ENCODE measurements at places on chromosomes 12 and 14.

GRCh38 chr12:115354007-115354890, 670.3 kb upstream of the TBX3 start:
- DNase-seq = no peak

DNA sequence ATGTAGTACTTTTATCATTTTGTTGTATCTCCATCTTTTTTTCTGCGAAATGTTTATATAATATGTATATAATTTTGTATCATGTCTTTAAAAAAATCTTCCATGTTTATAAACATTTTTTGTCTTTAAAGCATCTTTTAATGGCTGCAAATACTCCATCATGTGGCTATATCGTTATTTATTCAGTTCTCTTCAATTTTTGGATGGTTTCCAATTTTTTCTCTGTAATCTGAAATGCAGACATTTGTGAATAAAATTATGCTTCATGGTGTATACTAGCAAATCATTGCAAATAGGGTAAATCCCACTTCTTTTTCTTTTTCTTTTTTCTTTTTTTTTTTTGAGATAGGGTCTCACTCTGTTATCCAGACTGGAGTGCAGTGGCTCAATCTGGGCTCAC, 54.0 kb downstream of the CPSF2 start:
- no peak for DNase-seq

DNA sequence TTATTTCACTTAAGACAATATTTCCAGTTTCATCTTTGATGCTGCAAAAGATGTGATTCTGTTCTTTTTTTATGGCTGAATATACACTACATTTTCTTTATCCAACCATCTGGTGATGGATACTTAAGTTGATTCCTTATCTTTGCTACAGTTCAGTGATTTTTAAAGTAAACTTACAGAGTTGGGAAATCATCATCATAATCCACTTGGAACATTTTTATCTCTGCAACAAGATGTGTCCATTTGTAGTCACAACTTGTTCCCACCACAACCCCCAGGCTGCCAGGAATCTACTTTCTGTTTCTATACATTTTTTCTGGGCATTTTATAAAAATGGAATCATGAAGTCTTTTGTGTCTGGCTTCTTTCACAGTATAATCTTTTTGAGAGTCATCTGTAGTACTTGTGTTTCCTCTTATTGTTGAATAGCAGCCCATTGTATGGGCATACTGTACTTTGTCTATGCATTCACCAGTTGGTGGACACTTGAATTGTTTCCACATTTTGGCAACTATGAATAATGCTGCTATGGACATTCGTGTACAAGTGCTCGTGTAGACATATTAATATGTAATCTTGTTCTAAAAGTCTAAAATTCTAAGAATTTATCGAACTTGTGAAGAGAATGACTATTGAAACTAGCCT, 212.5 kb upstream of the DDHD1 start:
- DNase-seq = no peak

DNA sequence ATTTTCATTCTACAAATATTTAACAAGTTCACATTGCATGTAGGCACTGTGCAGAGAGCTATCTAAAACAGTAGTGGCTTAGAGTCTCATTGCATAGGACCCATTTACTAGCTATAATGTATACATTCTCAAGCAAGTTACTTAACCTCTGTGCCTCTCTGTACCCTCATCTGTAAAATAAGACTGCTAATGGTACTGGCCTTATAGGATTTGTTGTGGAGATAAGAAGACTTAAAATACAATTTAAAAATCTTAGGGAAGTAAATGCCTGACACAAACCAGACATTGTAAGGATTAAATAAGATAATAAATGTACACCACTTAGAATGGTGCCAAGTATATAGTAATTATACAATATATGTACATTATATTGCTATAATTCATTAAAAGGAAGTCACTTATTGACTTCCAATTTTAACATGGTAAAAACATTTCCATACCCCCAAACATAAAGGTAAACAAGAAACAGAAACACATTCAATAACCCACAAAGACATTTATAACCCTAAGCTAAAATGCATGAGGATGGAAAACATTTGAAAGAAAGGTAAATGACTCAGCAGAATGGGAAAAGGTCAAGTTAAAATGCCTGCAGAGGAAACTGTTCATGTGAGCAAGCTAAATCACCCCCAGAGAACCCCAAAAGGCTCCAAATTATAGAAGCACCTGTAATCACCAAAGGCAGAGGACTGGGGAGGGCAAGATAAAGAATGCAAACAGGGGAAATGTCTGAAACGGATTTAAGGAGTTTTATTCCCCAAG, 30.8 kb downstream of the RPS6KA5 start:
- no peak for DNase-seq

DNA sequence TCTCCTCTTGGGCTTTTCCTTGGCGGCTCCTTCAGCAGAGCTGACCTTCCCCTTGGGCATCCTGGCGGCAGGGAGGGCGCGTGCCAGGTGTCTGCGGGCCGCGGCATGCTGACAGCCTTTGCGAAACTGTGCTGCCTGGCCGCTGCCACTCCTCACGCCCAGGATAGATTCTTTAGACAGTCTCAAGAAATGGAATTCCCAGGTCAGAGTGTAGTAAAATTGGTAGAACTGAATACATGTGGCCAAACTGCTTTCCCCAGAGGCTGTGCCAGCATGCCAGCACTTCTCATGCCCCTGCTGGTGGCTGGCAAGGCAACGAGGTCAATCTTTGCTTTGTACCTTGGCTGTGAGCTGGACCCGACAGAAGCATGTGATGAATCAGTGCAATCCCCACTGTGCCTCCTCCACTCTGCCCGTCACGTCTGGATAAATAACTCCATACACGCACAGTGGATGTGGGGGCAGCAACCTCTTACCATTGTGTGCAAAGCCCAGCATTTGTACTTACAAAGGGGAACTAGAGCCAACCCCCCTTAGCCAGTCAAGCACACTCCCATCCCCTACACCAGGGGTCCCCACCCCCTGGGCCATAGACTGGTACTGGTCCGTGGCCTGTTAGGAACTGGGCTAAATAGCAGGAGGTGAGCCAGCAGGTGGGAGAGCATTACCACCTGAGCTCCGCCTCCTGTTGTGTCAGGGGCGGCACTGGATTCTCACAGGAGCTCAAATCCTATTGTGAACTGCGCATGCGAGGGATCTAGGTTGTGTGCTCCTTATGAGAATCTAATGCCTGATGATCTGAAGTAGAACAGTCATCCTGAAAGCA, 90.9 kb downstream of the ACTN1 start:
- no peak for DNase-seq

DNA sequence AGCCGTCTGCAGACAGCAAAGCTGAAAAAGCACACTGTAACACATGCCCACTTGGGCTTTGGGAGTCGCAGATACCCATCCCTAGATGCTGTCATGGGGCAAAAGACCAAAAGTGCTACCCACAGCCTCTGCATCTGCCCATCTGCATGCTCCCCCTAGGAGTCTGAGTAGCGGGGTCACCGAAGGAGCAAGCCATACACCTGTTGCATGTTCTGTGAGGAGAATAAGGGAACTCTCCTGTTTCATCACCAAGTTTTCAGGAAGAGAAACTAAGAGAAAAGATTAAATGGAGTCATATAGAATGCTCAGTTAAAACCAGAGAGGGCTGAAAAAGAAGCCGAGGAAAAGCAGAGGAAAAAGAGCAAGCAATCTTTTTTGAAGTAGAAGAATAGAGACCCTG, 13.7 kb upstream of the ST8SIA1 start:
- no peak for DNase-seq

- peak; percentile 71 for DNase-seq
These were observed 172.8 kb downstream of the ETV6 start for GRCh38 chr12:11822081-11822834.

DNA sequence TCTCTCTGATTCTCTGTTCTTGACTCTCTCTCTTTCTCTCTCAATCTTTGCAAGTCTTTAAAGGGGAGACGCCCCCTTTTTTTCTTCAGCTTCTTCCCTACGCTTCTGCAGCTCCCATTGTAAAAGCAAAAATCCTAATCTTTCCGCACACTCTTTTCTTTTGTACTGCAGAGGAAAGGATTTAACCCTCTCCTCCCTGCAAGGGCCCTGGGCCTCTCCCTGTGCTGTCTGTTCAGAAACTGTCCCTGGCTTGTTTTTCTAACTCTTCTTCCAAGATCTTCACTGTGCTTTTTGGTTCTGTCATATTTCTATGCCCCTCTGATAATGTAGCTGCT, 10.9 kb upstream of the SALL2 start:
- DNase-seq = no peak

DNA sequence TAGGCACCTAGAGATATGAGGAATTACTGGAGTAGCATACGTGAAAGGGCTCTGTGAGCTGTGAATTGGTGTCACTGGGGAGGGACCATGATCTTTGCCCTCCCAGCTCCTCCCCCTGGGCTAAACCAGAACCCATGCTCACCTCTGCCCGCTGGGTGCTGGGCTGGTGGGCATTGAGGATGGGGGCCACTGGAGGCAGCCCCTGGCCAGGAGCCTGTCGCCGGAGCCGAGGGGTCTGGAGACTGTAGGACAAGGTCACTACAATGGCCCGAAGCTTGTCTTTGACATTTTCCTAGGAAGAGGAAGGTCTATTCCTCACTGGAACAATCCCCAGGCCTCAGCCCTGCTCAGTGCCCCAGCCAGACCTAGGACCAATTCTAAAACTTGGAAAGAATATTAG, 11.6 kb downstream of the ITGA7 start:
- DNase-seq = no peak

- no peak for DNase-seq
These were observed 7.0 kb upstream of the B4GALNT3 start for GRCh38 chr12:452667-453210.

GRCh38 chr12:93137656-93138612, 208.8 kb upstream of the EEA1 start:
- no peak for DNase-seq

GRCh38 chr14:54568821-54569595, 2.1 kb downstream of the SAMD4A start:
- no peak for DNase-seq

- DNase-seq = no peak
These were observed 62.3 kb upstream of the PTCSC3 start for GRCh38 chr14:36238666-36239363.

GRCh38 chr12:118102609-118103008, 1.2 kb downstream of the VSIG10 start:
- no peak for DNase-seq

DNA sequence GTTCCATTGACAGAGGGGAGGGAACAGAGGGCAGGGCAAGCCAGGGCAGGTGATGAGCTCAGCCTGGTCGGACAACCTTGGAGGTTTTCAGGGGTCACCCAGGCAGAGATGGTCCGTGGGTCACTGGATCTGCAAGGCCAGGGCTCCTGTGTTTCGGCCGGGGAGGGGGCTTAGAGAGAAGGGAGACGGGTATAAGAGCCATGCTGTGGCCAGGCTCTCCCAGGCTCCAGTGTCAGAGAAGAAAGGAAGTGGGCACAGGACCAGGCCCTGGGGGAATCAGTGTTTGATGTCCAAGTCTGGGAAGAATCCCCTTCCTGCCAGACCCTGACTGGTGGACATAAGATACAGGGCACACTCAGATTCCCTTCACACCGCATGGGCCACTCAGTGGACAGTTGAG, 36.9 kb downstream of the DIO3 start:
- DNase-seq = no peak

- peak; percentile 30 for DNase-seq
These were observed 300.0 kb downstream of the AEBP2 start for GRCh38 chr12:19739195-19739776.

- DNase-seq = no peak
These were observed 121.3 kb downstream of the PDE3A start for GRCh38 chr12:20489645-20490044.

DNA sequence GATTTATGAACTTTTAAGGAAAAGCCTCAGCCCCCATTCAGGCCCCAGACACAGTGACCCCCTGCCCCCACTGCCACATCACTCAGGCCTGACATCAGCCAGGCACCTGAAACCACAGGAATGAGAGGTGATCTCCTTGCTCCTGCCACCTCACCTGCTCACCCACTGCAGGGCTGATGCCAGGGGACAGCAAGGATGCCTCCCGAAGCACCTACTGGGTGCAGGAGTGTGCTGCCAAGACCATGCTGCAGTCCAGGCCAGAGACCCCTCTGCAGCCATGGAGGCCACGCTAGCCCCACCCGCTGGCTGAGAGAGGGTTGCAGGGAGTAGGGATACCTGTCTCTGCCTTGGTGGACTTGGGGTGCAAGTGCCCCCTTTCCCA, 18.6 kb upstream of the KRT7 start:
- DNase-seq = no peak

- no peak for DNase-seq
These were observed 98.0 kb downstream of the PPP2R5C start for GRCh38 chr14:101859538-101859902.

- no peak for DNase-seq
These were observed 53.9 kb downstream of the TSHR start for GRCh38 chr14:81009346-81009745.

- DNase-seq = no peak
These were observed 87.1 kb downstream of the VEZT start for GRCh38 chr12:95304673-95305198.

GRCh38 chr12:13256692-13257045, 60.1 kb downstream of the EMP1 start:
- DNase-seq = no peak

- DNase-seq = no peak
These were observed 25.9 kb downstream of the SUDS3 start for GRCh38 chr12:118402251-118402650.

- DNase-seq = no peak
These were observed 588.7 kb downstream of the CCER1 start for GRCh38 chr12:90366286-90366685.

DNA sequence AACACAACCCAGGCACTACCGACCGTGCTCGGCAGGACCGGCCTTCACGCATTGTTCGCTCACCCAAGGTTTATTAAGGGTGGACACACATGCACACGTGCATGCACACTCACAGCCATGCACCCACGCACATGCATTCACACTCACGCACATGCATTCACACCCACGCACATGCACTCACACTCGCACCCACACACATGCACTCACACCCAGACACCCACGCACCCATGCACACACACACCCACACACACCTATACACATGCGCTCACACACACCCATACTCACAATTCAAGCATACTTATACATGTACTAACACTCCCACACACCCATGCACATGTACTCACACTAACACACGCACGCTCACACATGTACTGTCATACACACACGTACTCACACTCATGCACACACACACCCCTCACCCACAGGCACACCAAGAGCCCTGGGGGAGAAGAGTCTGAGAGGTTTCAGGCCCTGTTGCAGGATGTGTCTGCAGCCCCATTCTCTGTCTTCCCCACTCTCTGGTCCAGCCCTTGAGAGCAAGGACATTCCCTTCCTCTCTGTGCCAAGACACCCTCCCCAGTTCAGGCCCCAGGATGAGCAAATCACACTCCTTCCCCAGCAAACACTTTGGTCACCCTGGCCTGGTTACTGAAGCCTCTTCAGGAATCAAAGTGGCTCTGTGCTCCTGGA, 49.4 kb upstream of the BCL11B start:
- DNase-seq = no peak

DNA sequence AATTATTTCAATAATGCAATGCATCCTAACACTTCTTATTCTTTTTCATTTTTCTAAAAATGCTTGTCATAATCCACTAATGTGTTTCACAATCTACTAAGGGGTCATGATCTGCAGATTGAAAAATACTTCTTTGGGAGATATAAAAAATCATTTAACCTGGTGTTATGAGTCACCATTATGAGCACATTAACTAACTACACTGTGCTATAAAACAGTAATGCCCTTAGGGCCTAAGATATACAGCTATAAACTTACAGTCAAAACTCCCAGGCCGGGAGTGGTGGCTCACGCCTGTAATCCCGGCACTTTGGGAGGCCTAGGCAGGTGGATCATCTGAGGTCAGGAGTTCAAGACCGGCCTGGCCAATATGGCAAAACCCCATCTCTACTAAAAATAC, 14.2 kb downstream of the ATXN2 start:
- DNase-seq = no peak
